NCI-H748 treated with DMSO at 0.1 percent for 48 hours (cell line): ENCODE measurements at places on chromosomes 13 and 19.

DNA sequence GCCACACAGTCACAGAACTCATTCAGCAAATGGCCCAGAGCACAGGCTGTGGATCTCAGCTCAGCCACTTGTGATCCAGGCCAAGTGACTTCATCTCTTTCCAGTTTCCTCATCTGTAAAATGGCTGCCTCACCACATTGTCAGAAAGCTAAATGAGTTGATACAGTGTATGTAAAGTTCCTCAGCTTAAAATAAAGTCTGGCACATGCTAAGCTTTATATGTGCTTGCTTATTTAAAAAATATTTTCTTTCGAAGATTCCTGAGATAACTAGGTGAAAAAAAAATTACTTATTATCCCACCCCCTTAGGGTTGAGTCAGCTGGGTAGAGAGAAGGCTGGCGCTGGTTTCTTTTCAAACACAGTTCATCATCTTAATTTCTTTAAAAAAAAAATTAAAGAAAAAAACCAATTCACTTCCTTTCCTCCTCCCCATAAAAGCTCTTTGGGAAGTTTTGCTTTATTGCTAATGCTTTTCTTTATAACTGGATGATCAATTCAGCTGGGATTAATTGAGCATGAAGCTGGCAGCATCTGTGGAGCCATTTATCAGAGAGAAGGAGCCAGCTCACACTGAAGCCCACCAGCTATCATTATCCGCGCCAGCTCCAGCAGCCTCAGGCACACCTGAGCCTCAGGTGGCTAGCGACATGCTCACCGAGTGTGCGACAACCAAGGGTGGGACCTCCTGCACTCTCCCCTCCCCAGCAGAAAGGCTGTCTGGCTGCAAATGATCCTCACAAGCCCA, 354.9 kb downstream of the FOXO1 start:
- DNase-seq, result no peak

- DNase-seq, result peak; percentile 8
These were observed 29.4 kb downstream of the SPC24 start for GRCh38 chr19:11125994-11126685.

- no peak for DNase-seq
These were observed 1.5 kb downstream of the PPFIA3 start for GRCh38 chr19:49120868-49121267.

DNA sequence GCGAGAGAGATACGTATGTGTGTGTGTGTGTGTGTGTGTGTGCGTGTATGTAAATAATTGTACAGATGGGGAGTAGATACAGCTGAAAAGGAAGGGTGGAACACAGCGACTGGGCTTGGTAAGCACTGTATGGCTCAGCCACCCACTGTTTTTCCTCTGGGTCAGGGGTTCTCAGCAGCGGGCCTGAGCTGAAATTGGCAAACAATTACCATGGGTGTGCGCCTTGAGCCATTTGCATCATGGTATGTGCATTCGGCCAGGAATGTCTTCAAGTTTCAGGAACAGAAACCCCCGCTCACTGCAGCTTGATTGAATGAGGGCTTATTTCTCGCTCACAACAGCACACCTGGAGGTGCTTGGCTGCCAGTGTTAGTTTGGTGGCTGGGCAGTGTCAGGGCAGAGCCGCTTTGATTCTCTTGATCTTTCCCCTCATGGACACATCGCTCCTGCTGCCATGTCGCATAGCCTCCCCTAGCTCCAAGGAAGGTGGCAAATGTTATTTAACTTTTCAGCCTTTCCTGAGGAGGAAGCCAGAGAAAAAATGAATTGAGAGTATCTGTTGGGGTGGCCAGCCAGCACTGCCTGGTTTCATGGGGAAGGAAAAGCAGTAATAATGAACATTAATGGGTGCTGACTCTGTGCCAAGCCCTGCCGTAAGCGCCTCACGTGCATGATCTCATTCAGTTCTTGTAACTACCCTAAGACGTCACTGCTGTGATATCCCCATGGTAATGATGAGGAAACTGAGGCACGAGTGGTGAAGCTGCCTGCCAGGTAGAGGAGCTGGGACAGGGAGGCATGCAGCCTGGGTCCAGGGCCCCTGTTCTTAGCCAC, 126.9 kb downstream of the SIPA1L3 start:
- DNase-seq, result no peak

GRCh38 chr19:52666506-52666905, 28.4 kb upstream of the ZNF83 start:
- DNase-seq, result no peak

DNA sequence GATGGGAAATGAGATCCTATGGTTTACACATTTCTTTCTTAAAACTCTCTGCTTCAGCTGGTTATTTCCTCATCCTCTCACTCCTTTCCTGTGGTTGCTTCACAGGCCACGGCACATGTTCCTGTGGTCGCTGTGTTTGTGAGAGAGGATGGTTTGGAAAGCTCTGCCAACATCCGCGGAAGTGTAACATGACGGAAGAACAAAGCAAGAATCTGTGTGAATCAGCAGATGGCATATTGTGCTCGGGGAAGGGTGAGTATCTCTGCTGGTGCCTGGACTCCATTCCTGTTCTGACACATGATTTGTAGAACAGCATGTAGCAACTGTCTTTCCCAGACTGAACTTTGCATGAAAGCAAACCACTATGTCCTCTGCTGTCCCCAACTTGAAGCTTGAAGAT, 254.2 kb downstream of the ITGBL1 start:
- no peak for DNase-seq

DNA sequence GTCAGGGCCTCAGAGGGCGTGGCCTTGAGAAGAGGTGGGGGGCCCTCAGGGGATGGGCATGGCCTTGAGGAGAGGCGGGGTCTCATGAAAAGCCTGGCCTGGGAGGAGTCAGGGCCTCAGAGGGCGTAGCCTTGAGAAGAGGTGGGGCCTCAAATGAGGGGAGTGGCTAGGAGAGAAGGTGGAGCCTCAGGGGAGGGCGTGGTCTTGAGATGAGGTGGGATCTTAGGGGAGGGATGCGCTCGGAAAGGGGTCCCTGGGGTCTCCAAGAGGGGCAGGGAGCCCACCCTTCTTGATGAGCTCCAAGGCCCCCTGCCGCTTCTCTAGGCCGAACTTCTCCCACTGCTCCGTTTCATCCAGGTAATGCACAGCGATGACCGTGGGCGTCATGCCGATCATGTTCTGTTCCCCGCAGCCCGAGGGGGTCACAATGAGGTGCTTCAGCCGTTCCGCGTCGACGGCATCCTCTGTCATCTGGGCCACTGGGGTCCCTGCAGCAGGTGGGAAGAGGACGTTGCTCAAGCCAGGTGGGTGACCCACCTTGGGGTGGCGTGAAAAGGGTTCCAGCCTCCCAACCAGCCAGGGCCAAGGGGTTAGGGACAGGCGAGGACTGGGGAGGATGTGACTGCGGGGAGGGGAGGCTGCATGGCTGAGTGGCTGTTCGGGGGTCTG, 24.3 kb upstream of the TNFSF14 start:
- no peak for DNase-seq
